Activated B cell treated with CpG ODN at 0.5 μM for 24 hours (primary cell): ENCODE measurements at places on chromosomes 16 and 17.
A peak's percentile ranks its signal among the peaks of the same experiment; 100 is the strongest.

GRCh38 chr17:35368081-35368830 lies 5.2 kb downstream of the SLFN11 start:
- DNase-seq, result no peak

GRCh38 chr16:88050952-88051660 lies 99.9 kb downstream of the BANP start:
- no peak for DNase-seq

DNA sequence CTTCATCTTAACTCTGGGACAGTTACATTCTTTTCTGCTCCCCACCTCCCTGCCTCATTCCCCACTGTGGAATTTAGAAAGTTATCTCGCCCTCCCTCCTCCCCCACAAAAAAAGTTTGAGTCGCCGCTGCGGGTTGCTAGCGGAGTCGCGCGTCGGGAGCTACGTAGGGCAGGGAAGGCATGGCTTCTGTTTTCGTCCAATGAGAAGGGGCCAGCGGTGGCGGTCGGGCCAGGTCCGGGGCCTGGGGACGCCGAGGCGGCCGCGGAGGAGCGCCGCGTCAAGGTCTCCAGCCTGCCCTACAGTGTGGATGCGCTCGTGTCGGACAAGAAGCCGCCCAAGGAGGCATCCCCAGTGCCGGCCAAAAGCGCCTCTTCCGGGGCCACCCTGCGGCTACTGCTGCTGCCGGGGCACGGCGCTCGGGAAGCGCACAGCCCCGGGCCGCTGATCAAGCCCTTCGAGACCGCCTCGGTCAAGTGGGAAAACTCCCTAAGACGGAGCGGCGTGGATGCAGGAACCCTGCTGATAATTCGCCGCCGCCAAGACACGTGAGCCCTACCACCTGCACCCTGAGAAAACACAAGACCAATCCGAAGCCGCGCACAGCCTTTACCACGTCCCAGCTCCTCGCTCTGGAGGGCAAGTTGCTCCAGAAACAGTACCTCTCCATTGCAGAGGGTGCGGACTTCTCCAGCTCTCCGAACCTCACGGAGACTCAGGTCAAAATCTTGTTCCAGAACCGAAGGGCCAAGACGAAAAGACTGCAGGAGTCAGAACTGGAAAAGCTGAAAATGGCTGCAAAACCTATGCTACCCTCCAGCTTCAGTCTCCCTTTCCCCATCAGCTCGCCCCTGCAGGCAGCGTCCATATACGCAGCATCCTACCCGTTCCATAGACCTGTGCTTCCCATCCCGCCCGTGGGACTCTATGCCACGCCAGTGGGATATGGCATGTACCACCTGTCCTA lies 8.9 kb downstream of the OR4D1 start:
- no peak for DNase-seq

DNA sequence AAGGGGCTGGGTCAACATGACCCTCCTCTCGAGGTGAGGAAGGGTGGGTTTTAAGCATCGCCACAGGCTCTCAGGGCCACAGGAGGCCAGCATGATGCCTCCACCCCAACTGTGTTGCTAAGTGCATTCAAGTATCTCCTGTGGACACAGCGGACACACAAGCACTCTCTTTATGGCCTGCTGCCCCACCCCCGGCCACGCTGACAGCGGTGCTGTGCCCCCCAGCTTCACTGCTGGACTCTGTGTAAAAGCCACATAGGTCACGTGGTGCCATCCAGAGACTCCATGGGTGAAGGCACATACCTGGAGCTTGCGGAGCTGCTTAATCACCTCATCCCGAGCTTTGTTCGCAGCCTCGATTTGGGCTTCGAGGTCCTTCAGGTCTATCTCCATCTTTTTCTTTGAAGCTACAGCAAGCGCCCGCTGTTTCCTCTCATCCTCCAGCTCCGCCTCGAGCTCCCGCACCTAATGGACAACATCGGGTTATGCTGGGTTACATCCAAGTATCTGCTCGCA lies 51.5 kb downstream of the NDEL1 start:
- DNase-seq, result no peak

- no peak for DNase-seq
Observed at GRCh38 chr16:23334950-23335349, 32.8 kb downstream of the SCNN1B start.

DNA sequence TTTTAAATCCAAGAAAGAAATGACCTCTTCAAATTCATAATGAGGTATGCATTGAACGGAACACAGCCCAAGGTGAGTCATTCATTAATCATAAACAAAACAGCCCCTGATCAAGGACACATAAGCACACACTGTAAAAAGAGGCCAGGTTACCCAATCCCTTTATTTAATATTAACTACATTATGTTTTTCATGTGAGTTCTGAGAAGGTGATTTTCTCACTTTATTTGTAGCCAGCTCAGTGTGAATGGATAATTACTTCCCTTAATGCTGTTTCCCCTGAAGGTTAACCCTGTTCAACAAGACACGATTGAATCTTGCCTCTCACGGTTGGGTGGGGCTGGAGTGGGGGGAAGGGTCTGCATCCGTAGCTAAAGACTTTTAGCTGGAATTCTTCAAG lies 257.3 kb upstream of the SALL1 start:
- DNase-seq, result no peak

DNA sequence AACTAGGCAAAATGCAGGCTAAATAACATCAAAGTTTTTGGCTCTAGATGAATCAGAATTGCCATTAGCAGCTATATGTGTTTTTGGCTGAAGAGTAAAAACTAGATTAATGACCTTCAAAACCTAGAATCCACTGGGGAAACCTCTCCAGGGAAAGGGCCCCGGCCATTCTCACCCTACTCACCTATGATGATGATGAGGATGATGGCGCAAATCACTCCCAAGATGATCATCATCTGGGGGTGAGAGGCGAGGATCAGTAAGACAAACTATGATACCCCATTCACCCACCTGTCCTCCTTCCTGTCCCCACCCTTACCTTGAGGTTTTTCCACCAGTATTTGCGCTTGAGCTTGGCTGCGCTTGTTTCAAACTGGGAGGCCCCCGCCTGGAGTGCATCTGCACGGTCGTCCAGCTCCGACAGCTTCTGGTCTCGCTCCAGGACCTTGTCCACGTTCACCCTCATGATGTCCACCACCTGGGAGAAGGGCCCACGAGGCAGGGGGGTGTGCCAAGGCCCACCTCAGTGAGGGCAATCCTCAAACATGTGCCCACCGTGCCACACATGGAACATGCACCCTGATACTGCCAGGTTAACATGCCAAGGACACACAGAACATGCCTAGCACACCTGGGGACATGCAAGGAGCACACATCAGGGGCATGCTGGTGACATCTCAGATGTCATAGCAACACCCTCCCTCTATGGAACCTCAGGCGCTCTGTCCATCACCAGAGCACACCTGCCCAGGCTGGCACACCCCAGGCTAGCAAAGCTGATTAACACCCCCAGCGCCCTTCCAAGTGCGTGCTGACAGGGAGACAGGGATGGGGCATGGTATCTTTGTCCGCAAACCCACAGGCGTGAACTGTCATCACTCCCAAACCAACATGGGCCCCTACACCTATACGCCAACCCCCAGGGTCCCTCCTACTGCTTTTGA lies 1.2 kb downstream of the VAMP2 start:
- no peak for DNase-seq

DNA sequence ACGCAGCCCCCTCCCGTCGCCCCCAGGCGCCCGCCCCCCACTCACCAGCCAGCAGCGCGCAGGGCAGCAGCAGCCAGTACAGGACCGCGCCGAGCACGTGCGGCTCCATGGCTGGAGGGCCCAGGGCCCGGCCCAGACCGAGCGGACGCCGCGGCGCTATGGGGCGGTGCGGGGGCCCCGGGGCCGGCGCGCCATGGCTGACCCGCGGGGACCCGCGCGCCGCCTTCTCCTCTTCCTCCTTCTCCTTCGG lies 239 bp downstream of the PIEZO1 start:
- DNase-seq, result no peak

DNA sequence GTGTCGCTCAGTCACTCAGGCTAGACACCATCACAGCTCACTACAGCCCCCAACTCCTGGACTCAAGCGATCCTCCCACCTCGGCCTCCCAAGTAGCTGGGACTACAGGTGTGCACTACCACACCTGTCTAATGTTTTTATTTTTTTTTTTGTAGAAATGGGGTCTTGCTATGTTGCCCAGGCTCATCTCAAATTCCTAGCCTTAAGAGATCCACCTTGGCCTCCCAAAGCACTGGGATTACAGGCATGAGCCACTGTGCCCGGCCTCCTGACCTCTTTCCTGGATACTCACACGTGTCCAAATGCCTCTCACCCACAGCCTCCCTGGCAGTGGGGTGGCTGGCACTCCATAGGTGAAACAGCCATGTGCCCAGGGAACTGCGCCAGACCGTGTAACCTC lies 17.5 kb downstream of the CAMKK1 start:
- DNase-seq, result no peak

DNA sequence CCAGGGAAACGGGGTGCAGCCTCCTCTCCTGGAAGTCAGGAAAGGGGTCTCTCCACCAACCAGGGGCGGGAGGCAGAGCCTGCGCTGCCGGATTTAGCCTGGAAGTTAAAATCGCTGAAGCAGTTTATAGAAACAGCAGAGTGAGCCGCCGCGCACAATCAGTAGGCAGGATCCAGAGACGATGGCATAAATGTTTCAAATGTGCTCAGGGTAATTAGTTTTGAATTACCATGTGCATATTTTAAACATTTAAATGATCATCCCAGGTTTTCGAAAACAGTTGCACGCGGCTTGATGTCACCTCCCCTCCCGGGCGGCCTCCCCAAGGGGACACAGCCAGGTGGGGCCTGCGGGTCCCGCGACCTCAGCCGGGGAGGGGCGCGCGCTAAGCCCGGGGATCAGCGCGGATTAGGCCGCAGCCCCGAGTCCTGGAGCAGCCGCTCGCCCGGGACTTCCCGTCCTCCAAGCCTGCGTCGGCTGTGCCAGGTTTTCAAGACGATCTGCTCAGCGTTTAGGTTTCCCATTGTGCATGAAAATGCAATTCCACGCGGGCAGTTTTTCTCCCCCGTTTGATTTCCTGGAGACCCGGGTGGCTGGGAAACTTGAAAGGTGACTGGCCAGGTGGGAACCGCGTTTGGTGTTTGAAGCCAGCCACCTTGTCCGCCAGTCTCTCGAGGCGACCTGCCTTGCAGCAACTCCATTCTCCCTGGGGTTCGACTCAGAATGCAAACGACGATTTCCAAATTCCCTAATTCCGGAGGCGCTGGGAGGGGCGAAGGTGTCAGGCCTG lies 78.3 kb downstream of the RPA1 start:
- DNase-seq, result no peak

GRCh38 chr17:77107506-77108433 lies 33.0 kb upstream of the SEC14L1 start:
- DNase-seq, result peak; percentile 55

DNA sequence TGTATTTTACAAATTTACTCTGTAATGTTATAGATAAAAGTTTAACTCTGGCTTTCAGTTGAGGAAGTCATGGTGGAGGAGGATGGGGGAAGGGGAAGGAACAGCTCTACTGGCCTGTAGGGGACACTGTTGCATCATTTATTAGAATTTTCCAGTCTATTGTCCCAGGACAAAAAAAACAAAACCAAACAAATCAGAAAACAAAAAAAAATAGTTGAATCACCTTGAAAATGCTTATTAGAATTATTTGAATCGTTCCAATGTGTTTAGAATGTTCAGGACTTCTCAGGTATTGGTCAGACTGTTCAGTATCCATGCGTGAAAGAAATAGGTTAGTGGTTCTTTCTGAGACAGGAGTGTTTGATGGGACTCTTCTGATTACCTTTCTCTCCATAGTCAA lies 242.0 kb downstream of the FTO start:
- no peak for DNase-seq

- DNase-seq, result no peak
Observed at GRCh38 chr17:45783593-45784292, 377 bp upstream of the CRHR1 start.

- no peak for DNase-seq
Observed at GRCh38 chr17:64130559-64131001, 636 bp upstream of the ERN1 start.

GRCh38 chr16:14187517-14188338 lies 116.6 kb downstream of the MRTFB start:
- DNase-seq, result no peak

DNA sequence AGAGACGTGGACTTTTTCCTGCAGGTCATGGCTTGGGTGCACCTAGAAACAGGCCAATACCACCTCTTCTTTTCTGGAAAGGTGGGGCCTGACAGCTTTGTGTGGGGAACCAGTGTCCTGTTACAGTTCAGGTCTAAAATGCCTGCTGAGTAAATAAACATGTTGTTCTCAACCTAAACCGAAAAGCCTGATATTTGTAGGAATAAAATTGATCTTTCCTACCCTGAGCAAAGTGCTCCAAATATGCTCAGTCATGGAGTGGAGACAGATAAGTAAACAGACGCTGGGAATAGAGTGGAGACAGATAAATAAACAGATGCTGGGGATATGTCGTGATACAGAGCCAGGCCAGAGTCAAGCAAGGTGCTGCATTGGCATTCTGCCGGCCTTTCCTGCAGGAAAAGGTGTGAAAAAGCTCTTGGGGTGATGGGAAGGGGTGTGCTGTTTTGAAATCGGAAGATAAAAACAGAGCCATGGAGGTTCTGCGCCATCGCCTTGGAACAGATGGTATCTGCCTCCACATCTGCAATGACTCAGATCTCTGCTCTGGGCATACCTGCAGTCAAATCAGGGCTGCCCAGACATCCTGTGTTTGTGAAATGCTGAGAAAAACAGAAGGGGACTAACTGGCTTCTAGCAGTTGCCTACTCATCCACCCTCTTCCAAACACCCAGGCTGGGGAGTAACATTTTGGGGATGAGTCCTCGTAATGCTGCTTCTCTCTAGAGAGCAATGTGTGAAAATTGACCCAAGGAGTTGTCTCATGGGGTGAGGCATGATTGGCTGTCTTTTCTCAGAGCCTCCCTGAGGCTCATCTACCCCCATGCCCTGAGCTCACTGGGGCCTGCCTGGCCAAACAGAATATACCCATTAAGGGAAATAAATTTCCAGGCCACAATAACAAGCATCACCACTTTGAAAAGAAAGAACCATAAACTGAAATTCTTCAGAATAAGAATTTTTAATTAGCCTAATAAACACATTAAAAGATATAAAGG lies 16.8 kb upstream of the TRPV2 start:
- no peak for DNase-seq

- no peak for DNase-seq
Observed at GRCh38 chr16:59180083-59180476, 446.0 kb upstream of the GOT2 start.
